Femur (tissue), 1 donor: ENCODE measurements at places on chromosomes 2 and 18.

DNA sequence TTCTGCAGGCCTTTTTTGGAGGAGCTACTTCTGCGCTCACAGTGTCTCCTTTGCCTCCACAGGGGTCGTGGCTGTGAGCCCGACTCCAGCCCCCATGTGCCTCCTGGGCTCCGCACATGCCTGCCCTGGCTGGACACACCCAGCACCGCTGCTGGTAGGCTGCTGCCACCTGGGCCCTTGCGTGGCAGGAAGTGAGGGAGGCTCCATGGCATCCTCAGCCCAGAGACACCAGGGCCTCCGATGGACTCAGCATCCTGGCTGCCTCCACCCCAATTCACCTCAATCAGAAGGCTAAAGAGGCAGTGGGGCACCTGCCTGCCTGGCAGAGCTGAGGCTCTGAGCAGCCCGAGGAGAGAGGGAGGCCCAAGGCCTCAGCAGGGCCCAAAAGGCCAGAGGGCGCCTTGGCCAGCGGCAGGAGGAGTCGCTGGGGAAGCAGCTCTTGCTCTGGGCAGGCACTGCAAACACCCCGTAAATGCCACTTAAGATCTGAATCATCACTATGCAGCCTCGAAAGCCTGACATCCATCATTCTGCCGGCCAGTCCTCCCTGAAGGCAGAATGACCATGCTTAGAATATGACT is 68.3 kb upstream of the OTOS start:
- no peak for DNase-seq

- no peak for DNase-seq
These were observed 221.1 kb downstream of the GALR1 start for GRCh38 chr18:77470569-77471413.

GRCh38 chr2:218257390-218257981 is 3.3 kb upstream of the GPBAR1 start:
- DNase-seq = no peak

GRCh38 chr2:67918471-67918870 is 144.3 kb downstream of the C1D start:
- no peak for DNase-seq

- no peak for DNase-seq
These were observed 1351.6 kb upstream of the NRXN1 start for GRCh38 chr2:52383541-52383940.

GRCh38 chr18:23194155-23194996 is 59.1 kb downstream of the CABLES1 start:
- no peak for DNase-seq

DNA sequence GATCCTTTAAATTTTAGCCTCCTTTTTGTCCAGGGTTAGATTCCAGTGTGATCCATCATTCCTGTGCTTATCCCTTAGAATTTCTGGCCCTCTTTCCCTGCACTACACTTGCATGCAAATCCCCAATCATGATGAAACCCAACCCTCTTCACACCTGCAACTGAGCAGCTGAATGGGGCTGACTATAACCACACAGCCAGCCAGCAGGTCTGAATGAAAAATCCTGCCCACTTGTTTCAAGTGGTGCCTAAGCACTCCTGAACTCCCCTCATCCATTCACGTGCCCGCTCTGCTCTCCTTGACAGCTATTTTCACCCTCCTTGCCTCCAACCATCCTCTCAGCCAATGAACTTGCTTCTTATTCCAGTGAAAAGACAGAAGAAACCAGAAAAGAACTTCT is 80.5 kb upstream of the AFF3 start:
- no peak for DNase-seq
